ENCODE measurements at places on chromosomes 2 and 18. TPM values are rescaled to one million over a fixed set of nuclear protein-coding genes. Genes with fewer than 3 reads are reported as not detected.

EIF2AK2 gene
- total RNA-seq = 64.4 TPM

CYP1B1 gene
- 0.92 TPM for total RNA-seq

EGR4 gene
- total RNA-seq = 1.9 TPM

TRIM54 gene
- total RNA-seq = 2.2 TPM

KCNS3 gene
- total RNA-seq = 12.7 TPM

REG3A gene
- not detected for total RNA-seq

BCL11A gene
- total RNA-seq = 2.8 TPM

ADAM23 gene
- total RNA-seq = 0.44 TPM

DNA sequence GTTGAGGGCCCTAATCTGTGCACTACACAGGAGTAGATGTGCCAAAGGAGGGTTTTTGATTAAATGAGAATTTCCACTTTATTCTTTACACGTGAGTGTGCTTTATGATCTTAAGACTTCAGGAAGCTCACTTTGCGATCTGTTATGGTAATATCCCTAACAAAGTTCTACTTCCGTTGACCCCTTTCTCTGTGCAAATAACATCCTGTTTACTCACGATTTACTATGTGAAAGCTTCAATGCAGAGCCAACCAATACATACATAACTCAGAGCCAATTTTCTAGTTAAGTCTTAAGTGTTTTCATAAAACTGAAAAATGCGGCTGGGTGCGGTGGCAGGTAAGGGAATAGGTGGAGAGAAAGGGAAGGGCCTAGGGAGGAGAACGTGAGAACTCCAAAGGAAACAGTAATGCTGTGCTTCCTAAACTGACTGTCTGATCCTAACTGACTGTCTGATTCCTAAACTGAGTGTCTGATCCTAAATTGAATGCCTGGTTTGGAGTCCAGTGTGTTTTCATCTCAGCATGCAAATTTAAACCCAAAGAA is 87.6 kb downstream of the PLCL1 start:
- no peaks in the 10 kb centered on the region for H3K4me1 ChIP-seq
- H3K4me3 ChIP-seq = no peak overlapping the region
- DNase-seq = no peak

GRCh38 chr18:44186001-44186400 is 494.7 kb upstream of the SETBP1 start:
- no peaks in the 10 kb centered on the region for H3K36me3 ChIP-seq
- DNase-seq = peak; percentile 3
- no peak overlapping the region for H3K27ac ChIP-seq
- no peaks in the 10 kb centered on the region for H3K4me1 ChIP-seq
- H3K27me3 ChIP-seq = no peaks in the 10 kb centered on the region

DNA sequence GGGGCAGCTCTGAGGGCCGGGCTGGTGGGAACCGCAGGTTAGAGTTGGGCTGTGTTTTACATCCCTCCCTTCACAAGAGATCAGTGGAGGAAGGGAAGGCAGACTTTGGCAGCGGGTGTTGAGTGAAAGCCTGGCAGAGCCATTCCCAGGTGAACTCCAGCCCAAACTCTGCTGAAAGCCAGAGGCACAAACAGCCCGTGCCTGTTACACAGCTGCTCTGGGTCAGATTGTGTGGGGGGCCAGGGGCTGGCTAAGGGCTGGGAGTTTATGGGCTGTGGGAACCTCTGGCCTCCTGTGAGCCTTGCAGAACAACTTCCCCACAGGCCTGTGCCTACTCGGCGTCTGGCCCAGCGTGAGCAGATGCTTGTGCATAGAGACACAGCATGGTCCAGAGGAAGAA is 286.8 kb downstream of the CLIP4 start:
- peaks cover 21% of the 10 kb centered on the region for H3K4me1 ChIP-seq
- no peaks in the 10 kb centered on the region for H3K27me3 ChIP-seq
- H3K27ac ChIP-seq = no peak overlapping the region
- no peak overlapping the region for H3K4me3 ChIP-seq
- H3K36me3 ChIP-seq = no peaks in the 10 kb centered on the region

DNA sequence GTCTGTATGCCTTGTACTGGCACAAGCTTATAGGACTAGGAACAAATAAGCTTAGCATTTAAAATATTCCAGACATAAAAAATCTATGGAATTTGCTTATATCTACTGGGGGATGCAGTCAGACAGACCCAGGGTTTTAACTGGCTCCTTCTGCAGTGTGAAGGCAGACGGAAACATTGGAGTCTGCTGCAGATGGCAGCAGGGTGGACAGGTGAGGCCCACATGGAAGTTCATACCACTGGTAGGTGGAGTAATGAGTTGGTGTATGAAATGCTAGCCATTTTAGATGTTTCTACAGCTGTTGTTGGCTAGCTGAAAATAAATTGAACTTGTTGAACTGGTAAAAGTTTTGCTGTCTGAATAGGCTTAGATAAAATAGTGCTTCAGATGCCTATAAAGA is 17.7 kb downstream of the SPTBN1 start:
- no peak overlapping the region for H3K27ac ChIP-seq
- no peaks in the 10 kb centered on the region for H3K36me3 ChIP-seq
- H3K4me1 ChIP-seq = peaks cover 48% of the 10 kb centered on the region
- H3K4me3 ChIP-seq = no peak overlapping the region

- H3K27me3 ChIP-seq = no peaks in the 10 kb centered on the region
- no peak overlapping the region for H3K4me3 ChIP-seq
- H3K27ac ChIP-seq = no peak overlapping the region
- H3K4me1 ChIP-seq = no peaks in the 10 kb centered on the region
- DNase-seq = no peak
- no peaks in the 10 kb centered on the region for H3K36me3 ChIP-seq
These were observed 46.4 kb upstream of the MRPL33 start for GRCh38 chr2:27724905-27725701.

GRCh38 chr2:24855726-24856125 is 62.5 kb downstream of the CENPO start:
- no peak overlapping the region for H3K27ac ChIP-seq
- no peaks in the 10 kb centered on the region for H3K27me3 ChIP-seq
- H3K4me1 ChIP-seq = no peaks in the 10 kb centered on the region
- peak; percentile 58 for DNase-seq
- H3K4me3 ChIP-seq = no peak overlapping the region
- no peaks in the 10 kb centered on the region for H3K36me3 ChIP-seq

DNA sequence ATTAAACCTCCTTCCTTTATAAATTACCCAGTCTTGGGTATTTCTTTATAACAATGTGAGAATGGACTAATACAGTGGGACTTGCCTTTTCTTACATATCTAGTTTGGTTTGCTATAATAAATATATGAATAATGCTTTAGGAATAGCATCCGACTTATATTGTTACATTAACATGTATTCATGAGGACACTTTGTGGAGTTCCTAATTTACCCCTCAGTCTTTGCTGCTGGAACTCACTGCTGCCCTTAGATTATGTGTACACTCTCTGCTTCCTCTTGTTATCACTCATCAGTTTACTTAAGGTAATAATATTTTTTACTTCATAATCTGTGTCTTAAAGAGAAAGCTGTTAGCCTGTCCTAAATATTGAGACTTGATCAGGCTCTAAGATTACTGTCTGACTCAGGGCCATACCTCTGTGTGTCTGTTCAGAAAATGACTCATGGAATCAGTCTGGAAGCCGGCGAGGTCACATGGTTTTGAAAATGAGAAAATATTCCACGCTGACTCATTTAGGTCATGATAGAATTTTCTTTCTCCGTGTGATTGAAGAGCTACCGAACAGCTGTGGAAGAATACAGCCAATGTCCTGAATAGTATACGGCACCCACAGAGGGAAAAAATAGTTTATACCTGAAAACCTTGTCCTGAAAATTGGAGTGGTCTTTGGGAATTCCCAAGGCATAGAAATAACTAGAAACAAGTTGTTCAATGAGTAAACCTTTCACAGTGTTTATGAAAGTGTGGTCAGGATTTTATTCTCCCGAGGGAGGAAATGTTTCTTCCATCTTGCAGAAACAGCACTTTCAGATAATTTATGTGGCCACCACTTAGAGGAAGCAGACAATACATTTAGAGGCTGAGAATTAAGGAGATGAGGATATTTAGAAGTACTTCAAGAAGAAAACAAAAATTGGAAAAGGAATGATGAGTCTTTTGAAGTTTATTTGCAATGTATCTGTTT is 156.4 kb downstream of the DSEL start:
- no peaks in the 10 kb centered on the region for H3K27me3 ChIP-seq
- no peak overlapping the region for H3K4me3 ChIP-seq
- peak overlapping the region; percentile 43 for H3K27ac ChIP-seq

- no peak overlapping the region for H3K4me3 ChIP-seq
- no peaks in the 10 kb centered on the region for H3K4me1 ChIP-seq
- H3K36me3 ChIP-seq = no peaks in the 10 kb centered on the region
- DNase-seq = no peak
- H3K27me3 ChIP-seq = no peaks in the 10 kb centered on the region
- no peak overlapping the region for H3K27ac ChIP-seq
These were observed 192.9 kb downstream of the NOL4 start for GRCh38 chr18:34031810-34032209.

GRCh38 chr2:98768384-98769113 is 37.6 kb upstream of the MGAT4A start:
- H3K27me3 ChIP-seq = no peaks in the 10 kb centered on the region
- H3K4me1 ChIP-seq = no peaks in the 10 kb centered on the region
- DNase-seq = no peak

Data from A673 (cell line).